ENCODE measurements at places on chromosomes 3 and 15.

GRCh38 chr3:193605876-193606275, 12.9 kb downstream of the OPA1 start:
- peak; percentile 78 for DNase-seq

GRCh38 chr15:32651229-32651837, 9.8 kb downstream of the SCG5 start:
- DNase-seq: peak; percentile 77

DNA sequence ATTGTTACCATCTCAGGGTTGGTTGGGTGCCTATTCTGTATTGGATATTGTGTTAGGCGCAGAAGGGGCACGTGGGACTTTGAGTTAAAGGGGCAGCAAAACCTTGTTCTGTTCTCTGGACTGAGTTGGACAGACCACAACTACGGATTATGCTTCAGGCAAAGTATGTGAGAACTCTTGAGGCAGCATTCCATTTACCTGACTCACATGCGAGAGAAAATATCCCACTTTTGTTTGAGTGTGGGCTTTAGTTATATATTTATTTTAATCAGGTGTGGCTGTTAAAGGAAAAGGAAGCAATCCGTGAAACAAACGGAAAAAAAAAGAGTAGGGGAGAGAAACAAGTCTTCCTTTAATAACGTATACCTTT, 627 bp upstream of the PLS1 start:
- DNase-seq: peak; percentile 66

- DNase-seq: no peak
Observed at GRCh38 chr3:10251006-10251405, 2.7 kb downstream of the TATDN2 start.

DNA sequence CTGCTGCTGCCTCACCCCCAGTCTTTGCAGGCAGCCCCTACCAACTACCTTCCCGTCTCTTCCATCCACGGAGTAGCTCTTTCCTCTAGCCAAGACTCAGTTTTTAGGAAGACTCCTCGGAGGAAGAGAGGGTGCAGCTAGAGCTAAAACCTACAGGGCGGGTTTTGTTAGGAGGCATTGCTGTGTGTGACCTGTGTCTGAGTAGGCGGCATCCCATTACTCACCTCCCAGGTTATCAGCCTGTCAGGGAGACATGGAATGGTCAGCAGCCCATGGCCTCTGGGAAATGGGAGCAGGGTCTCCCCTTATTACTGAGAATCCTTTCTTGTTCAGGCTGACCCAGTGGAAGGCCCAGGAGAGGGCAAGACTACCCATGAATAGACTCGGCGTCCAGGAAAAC, 43.8 kb upstream of the FGD5 start:
- DNase-seq: no peak

DNA sequence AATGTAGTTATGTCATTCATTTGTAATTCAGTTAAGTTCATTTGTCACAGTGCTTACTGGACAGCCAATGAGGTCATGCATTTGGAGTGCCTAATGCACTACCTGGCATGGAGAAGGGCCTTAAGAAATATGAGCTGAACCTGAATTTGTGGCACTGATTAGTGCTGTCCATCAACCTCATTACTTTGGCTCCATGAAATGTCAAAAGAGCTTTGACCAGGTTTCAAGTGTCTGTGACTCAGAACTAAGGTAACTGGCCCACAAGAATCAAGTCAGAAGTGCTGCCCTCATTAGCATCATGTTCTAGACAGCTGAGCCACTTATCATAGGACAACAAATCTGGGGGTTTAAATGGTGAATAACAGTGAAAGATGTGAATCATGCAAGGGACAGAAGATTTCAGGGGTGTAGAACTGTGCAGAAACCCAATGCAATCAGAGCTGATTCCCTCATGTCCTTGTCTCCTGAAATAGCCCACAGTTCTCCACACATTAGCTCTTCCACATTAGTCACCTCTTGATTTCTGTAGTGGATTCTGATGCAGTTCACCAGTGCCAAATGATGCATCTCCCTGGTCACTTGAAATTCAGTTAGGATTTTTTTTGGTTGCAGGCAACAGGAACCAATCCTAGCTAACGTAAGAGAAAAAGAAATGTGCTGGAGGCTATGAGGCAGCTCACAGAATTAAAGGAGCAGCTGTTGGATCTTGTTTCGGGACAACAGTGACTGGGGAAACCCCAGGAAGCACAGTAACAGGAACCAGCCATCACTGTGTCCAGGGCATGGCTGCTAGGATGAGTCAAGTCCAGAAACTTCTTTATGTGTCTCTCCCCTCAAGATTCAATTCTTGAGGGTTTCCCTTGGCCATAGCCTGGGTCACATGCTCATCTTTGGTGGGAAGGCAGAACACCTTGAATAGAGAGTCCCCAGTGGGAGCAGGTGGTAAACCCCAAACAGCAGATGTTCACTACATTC, 38.7 kb downstream of the CHST2 start:
- DNase-seq: peak; percentile 92

- DNase-seq: peak; percentile 69
Observed at GRCh38 chr15:78212546-78213424, 21.6 kb downstream of the ACSBG1 start.
